ENCODE measurements at places on chromosomes 16 and 17.

DNA sequence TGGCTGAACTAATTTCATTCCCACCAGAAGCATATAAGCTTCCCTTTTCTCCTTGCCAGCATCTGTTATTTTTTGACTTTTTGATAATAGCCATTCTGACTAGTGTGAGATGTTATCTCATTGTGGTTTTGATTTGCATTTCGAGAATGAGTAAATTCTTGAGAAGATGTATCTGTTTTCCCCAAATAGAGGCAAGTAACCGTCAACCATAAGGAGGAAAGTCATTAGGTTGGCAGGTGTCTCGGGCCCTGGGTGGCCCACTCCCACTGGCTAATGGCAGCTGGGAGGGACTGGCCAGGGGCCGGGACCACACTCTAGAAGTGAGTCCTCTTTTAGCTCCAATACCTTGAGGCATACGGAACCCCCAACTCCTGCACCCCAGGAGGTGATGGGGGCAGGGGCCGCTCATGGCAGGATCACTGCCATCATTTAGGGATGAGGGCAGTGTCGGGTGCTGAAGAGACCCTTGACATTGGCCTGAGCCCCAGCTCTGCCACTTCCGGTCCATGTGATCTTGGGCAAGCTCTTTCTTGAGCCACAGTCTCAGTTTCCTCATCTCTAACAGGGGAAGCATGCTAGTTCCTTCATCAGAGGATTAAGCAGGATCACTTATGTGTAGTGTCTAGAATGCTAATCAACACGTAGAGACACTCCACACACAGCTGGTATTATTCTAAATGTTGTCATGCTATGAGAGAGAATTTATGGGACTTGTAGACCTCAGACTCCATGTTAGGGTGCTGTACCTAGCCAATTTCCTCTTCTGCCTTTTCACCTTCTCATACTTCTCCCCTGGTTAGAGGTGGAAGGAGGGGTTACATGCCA lies 44.3 kb downstream of the RGS9 start:
- DNase-seq: peak; percentile 62

DNA sequence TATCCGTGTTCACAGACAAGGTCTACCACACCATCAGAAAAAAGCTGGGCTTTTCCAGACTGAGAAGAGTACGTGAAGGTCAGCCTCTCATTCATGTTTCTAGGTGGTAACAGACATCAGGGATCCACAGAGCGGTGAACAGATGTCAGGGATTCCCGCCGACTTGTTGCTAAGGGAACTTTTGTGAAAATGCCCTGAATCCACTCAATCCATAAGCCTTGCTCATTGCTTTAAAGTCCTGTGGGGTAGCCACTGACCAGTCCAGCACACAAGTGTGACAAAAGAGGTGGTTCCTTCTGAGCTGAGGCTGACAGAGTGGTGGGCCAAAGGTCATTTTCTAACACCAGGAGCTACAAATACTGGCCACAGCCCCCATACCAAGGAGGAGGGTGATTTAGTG lies 5.9 kb downstream of the GAS7 start:
- DNase-seq: no peak

GRCh38 chr17:39618956-39619785 lies 7.6 kb upstream of the PPP1R1B start:
- DNase-seq: no peak

DNA sequence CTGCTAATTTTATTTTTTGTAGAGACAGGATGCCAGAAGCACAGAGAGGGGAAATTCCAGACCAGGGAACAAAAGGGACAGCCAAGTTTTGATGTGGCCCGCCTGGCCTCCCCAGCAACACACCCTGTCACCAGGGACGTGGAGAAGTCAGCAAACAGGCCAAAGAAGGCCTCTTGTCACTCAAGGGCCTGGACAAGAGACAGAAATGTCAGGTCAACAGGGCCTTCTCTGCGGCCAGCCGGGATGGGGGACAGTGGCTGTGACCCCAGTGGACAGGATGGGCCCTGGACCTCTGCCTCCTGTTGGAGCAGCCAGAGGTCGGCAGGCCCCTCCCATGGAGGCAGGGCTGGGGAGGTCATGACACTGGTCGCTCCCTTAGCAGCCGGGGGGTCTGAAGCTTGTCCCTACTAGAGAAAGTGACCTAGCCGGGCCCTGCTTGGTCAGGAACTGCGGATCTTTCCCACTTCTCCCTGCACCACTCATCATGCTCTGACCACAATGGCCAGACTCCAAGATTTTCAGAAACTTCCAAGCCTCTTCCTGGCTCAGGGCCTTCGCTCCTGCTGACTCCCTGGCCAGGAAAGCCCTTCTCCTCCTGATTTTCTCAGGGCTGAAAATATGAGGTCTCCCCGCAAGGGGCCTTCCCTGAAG lies 9.2 kb upstream of the TVP23A start:
- DNase-seq: no peak
